AG08395 (cell line): ENCODE measurements at places on chromosomes 5 and 9.

DNA sequence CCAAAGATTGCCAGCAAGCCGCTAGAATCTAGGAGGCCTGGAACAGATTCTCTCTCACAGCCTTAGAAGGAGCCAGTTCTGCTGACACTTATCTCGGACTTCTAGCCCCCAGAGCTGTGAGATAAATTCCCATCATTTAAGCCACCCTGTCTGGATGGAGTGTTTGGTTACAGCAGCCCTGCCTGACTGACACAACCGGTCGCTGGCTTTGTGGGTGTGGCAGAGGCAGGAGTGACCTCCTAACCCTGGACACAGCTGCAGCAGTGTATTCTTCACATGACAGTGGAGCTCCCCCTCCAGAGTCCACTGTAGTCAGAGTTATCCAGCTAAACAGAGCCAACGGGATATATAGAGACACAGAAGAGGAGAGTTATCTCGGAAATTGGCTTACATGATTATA, 21.2 kb upstream of the IL17B start:
- no peak for DNase-seq

DNA sequence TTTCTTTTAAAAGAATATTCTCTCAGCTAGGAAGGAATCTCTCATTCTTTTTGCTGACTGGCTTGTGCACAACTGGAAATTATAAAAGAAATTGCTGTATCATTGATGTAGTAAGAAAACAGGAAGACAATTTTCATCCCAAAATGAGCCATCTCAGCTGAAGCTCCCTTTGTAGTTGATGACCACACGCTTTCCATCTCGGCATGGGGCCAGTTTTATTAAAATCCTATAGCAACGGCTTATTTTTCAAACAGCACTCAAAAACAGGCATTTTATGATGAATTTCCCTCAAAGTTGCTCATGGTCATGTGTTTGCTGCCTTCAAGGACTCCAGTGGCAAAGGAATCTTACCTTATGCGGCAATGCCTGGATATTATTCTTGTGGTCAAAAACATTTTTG, 62.4 kb upstream of the GLIS3 start:
- no peak for DNase-seq

DNA sequence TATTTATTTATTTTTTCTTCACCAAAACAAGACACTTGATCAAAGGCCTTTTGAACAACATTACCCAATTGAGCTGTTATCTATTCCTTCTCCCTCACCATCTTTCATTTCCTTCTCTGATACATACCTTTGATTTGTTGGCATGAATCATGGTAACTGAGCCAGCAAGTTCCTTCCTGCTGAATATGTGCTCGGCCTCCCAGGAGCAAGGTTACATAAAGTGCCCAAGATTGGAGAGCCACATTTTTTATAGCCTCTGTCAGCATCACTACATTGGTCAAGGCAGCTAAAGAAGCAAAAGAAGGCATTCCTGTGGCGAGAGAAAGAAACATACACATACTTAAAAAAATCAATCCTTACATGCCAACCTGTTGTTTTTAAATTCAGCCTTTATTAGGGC, 369.6 kb downstream of the CYLC2 start:
- DNase-seq, result no peak

DNA sequence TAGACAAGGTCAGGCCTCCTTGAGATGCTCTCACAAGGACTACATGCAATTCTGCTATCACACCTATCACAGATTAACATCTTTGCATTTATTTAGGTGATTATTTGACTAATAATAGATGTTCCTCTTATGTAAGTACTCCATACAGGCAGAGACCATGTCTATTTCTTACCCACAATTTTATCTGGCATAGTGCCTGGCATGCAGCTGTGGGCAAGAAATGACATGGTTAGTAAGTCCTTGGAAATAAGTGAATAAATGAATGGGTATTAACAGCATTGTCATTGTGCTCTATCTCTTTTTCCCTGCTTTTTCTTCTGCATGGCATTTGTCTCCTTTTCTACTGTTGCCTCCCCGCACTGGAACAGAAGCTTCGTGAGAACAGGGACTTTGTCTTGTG, 49.4 kb downstream of the SLC22A5 start:
- DNase-seq, result no peak
